ENCODE measurements at places on chromosomes 4 and X.

DNA sequence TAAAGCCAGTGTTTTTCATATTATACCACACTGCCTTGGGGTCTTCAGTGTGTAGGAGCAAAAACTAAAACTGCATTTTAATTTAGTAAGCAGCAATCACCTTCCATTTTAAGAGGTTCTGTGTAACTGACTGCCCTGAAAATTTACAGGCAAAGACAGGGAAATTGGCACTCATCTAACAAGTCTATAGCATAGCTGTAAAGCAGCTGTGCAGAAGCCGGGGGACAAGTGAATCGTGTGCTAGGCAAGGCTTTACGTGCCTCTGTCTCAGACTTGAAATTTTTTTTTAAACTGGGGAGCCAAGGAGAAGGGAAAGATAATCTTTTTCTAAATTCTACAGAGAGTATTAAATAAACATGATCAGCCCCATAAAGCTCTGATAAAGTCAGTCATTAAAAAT, 39.7 kb downstream of the TSPAN5 start:
- no peaks in the 10 kb centered on the region for H3K36me3 ChIP-seq
- DNase-seq = no peak
- H3K4me3 ChIP-seq = no peak overlapping the region
- H3K4me1 ChIP-seq = no peaks in the 10 kb centered on the region
- H3K27me3 ChIP-seq = no peaks in the 10 kb centered on the region
- no peak overlapping the region for H3K27ac ChIP-seq

- no peak for DNase-seq
- H3K36me3 ChIP-seq = no peaks in the 10 kb centered on the region
- H3K4me3 ChIP-seq = no peak overlapping the region
- H3K27me3 ChIP-seq = no peaks in the 10 kb centered on the region
- H3K4me1 ChIP-seq = no peaks in the 10 kb centered on the region
These were observed 211.1 kb downstream of the GUCY2F start for GRCh38 chrX:109270580-109271484.

DNA sequence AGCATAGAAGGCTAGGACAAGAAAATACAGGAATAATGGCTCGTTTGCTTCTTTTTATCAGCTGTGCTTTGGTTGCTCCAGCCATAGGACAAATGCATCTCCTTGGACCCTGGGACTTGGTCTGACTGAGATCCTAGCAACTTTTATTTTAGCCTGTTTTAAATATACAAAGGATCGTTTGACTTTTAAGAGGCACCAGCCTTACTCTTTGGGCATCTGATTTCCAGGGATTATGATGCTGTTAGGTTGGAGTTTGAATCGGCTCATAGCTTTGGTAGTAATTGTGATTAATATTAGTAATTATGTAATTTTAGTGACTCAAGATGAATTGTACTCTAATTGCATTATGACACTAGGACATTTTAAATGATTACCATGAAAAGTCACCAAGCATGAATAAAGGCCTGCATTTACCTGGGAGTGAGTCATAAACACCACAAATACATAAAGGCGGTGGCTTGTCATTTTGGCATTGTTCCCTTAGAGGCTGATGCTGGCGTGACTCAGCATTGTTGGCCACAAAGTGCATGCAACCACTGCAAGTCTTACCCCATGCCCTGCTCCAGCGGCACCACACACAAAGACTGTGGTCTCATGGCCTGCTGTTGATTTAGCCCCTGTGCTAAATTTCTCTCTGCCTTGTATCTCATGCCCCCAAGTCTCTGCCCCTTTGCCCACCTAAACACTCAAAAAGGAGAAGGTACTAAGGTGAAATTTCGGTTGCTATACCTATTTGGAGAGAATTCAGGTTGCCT, 12.4 kb downstream of the GPAT3 start:
- peak; percentile 74 for DNase-seq
- no peak overlapping the region for H3K27ac ChIP-seq
- H3K4me1 ChIP-seq = no peaks in the 10 kb centered on the region
- H3K4me3 ChIP-seq = no peak overlapping the region
- no peaks in the 10 kb centered on the region for H3K27me3 ChIP-seq
- no peaks in the 10 kb centered on the region for H3K36me3 ChIP-seq

GRCh38 chr4:153176938-153177337, 27.3 kb upstream of the TRIM2 start:
- no peak for DNase-seq
- H3K36me3 ChIP-seq = no peaks in the 10 kb centered on the region
- H3K27ac ChIP-seq = no peak overlapping the region
- H3K4me3 ChIP-seq = no peak overlapping the region

- no peak overlapping the region for H3K4me3 ChIP-seq
- DNase-seq = no peak
- H3K27me3 ChIP-seq = no peaks in the 10 kb centered on the region
- no peaks in the 10 kb centered on the region for H3K4me1 ChIP-seq
- no peak overlapping the region for H3K27ac ChIP-seq
These were observed 101.1 kb downstream of the MID1 start for GRCh38 chrX:10519278-10519677.

DNA sequence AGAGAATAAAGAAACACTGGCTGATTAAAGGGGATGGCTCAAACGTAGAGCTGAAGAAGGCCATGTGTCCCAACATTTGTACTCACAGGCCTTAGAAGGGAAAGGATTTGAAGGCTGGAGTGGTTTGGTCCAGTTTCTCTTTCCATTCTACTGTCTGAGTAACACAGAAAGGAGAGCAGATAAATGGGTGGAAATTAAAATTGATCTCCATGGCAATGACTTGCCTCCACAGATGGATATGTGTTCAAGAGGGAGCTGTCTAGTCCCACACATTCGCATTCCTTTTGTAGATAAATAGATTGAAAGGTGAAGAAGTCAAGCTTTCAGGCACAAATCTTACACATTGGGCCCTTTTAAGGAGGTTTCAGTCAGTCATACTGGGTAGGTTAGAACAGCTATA, 74.6 kb downstream of the DOCK11 start:
- no peaks in the 10 kb centered on the region for H3K4me1 ChIP-seq
- H3K36me3 ChIP-seq = no peaks in the 10 kb centered on the region

DNA sequence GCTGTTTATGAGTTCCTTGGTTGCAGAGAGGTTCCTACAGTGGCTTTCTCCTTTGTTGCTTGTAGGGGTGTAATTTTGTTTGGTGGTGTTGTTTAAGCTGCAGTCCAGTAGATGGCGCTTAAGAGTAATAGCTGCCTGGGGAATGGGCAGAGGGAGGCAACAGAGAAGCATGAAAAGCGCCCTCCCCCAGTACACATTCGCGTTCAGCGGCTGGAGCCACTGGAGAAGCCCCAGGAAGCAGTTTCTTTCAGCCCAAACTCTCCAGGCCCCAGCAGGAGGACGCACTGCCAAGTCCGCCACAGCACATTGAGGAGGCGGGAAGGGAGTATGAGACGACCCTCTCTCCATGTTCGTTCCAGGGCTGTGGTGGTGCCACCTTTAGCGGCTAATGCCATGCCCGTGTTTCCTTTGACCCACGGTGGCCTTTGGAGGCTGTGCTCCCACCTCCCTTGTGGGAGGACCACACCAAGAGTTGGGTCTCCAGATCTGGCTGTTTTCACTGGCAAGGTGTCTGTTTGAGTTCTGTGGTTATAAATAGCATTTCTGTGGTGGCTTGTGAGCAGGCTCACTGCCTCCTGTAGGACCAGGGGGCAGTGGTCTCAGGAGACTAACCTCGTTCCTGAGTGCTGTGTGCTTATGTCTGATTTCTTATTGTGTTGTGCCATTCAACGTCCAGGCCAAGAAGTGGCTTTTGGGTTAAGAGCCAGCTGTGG, 252.3 kb downstream of the ARHGAP10 start:
- DNase-seq = no peak
- H3K4me3 ChIP-seq = no peak overlapping the region
- H3K4me1 ChIP-seq = peaks cover 2% of the 10 kb centered on the region
- H3K27ac ChIP-seq = peak overlapping the region; percentile 4

DNA sequence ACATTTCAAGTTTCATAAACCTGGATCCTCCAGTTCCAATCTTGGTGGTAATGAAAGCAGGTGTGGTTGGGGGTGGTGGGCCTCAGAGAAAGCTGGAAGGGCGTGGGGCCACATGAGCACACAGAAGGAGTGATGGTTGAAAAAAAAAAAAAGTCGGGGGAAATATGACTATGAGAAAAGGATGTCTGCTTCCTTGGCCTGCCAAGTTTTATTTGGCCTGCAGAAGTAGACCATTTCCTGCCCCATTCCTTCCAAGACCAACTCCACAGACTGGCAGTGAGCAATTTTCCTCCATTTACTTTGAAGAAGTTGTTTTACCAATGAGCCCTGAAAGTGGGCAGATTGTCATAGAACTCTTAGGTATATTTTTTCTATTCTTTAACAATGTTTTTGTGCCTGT, 43.3 kb downstream of the LNX1 start:
- no peaks in the 10 kb centered on the region for H3K4me1 ChIP-seq
- H3K4me3 ChIP-seq = no peak overlapping the region
- peak overlapping the region; percentile 25 for H3K27ac ChIP-seq
- H3K27me3 ChIP-seq = no peaks in the 10 kb centered on the region
- no peak for DNase-seq

DNA sequence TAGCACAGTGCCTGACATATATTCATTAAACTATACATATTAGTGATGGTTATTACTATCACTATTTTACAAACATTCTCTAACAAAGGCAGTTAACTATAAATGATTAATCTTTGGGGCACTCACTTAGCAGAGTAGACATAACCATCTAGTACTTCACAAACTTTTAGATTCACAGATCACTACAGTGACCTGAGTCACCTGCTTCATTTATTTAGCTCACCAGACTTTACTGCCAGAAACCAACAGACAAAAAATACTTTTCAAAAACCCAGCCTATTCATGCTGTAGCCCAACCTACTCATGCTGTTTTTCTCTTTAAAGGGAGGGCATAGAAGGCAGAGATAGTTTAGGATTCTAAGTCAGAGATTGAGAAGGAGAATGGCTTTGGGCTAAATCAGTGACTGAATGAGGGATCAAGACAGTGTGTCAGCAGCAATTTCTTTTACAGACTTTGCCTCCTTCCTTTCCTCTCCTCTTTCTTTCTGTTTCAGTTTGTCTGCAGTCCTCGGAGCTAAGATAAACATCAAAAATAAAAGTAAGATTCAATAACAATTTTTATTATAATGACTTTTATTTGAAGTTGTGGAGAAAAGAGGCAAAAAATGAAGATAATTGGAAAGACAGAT, 34.7 kb upstream of the PDE5A start:
- H3K27ac ChIP-seq = no peak overlapping the region
- no peak for DNase-seq
- H3K36me3 ChIP-seq = no peaks in the 10 kb centered on the region
- H3K4me1 ChIP-seq = no peaks in the 10 kb centered on the region

DNA sequence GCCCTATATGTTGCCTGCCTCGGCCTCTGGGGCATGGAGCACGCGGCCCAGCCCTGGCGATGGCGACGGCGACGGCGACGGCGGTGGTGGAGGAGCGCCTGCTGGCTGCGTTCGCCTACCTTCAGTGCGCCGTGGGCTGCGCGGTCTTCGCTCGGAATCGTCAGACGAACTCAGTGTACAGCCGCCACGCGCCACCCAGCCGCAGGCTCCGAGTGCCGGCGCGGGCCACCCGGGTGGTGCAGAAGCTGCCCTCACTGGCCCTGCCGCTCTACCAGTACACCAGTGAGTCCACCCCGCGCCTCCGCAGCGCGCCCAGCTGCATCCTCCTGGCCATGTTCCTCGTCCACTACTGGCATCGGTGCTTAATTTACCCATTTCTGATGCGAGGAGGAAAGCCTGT, 83.7 kb upstream of the F9 start:
- no peak for DNase-seq
- H3K4me3 ChIP-seq = no peak overlapping the region
- no peak overlapping the region for H3K27ac ChIP-seq
- H3K27me3 ChIP-seq = no peaks in the 10 kb centered on the region

- no peak overlapping the region for H3K4me3 ChIP-seq
- H3K4me1 ChIP-seq = no peaks in the 10 kb centered on the region
- DNase-seq = no peak
- no peaks in the 10 kb centered on the region for H3K36me3 ChIP-seq
- no peak overlapping the region for H3K27ac ChIP-seq
These were observed 602.8 kb downstream of the FAT4 start for GRCh38 chr4:125917559-125917958.

DNA sequence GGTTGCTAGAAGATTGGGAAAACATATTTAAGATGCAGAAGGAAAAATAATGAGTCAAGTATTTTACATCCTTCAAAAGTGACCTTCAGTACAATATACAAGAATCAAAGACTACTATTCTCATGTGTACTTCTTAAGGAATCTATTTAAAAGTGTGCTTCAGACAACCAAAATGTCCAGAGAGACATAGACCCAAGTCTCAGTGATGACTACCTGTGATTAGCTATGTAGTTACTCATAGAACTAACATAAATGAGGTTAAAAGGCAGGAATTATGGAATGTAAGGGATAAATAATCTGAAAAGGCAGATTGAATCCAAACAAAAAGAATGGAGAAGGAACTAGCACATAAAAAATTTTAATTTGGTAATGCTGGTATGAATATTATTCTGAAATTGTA, 634.7 kb upstream of the FAM241A start:
- H3K4me3 ChIP-seq = no peak overlapping the region
- no peaks in the 10 kb centered on the region for H3K4me1 ChIP-seq
- DNase-seq = no peak
- H3K27me3 ChIP-seq = no peaks in the 10 kb centered on the region
- no peaks in the 10 kb centered on the region for H3K36me3 ChIP-seq
- H3K27ac ChIP-seq = no peak overlapping the region

GRCh38 chrX:54994668-54995351, 822 bp upstream of the PFKFB1 start:
- H3K36me3 ChIP-seq = no peaks in the 10 kb centered on the region
- no peaks in the 10 kb centered on the region for H3K27me3 ChIP-seq
- no peaks in the 10 kb centered on the region for H3K4me1 ChIP-seq
- H3K27ac ChIP-seq = no peak overlapping the region
- no peak for DNase-seq
- no peak overlapping the region for H3K4me3 ChIP-seq

GRCh38 chr4:140595065-140595464, 26.3 kb upstream of the UCP1 start:
- H3K4me3 ChIP-seq = no peak overlapping the region
- no peaks in the 10 kb centered on the region for H3K4me1 ChIP-seq
- no peaks in the 10 kb centered on the region for H3K36me3 ChIP-seq
- H3K27me3 ChIP-seq = no peaks in the 10 kb centered on the region
- no peak for DNase-seq
- no peak overlapping the region for H3K27ac ChIP-seq

- H3K4me3 ChIP-seq = no peak overlapping the region
- no peaks in the 10 kb centered on the region for H3K36me3 ChIP-seq
- no peak for DNase-seq
- H3K27me3 ChIP-seq = no peaks in the 10 kb centered on the region
- no peaks in the 10 kb centered on the region for H3K4me1 ChIP-seq
- H3K27ac ChIP-seq = no peak overlapping the region
These were observed 85.2 kb upstream of the LNX1 start for GRCh38 chr4:53676402-53676871.

DNA sequence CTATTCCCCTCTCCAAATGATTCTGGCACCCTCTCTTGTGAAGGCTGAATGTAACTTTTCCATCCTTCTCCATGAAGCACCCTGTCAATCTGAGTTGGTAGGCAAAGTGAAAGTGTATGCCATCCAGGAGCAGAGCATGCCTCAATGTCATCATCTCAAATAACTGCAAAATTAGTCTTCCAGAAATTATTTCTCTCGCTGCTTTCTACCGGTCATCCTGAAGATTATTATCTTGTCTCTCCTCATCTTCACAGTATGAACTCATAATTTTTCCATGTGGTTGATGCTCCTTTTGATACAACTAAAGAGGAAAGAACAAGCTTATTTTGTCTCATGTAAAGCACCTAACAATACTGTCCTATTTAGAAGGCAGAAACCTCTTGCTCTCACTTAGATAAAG, 285.5 kb upstream of the PCDH7 start:
- H3K27me3 ChIP-seq = no peaks in the 10 kb centered on the region
- H3K4me3 ChIP-seq = no peak overlapping the region
- no peak for DNase-seq

All from aorta (tissue), 5 donors.